ENCODE measurements at places on chromosomes 16 and 17.

DNA sequence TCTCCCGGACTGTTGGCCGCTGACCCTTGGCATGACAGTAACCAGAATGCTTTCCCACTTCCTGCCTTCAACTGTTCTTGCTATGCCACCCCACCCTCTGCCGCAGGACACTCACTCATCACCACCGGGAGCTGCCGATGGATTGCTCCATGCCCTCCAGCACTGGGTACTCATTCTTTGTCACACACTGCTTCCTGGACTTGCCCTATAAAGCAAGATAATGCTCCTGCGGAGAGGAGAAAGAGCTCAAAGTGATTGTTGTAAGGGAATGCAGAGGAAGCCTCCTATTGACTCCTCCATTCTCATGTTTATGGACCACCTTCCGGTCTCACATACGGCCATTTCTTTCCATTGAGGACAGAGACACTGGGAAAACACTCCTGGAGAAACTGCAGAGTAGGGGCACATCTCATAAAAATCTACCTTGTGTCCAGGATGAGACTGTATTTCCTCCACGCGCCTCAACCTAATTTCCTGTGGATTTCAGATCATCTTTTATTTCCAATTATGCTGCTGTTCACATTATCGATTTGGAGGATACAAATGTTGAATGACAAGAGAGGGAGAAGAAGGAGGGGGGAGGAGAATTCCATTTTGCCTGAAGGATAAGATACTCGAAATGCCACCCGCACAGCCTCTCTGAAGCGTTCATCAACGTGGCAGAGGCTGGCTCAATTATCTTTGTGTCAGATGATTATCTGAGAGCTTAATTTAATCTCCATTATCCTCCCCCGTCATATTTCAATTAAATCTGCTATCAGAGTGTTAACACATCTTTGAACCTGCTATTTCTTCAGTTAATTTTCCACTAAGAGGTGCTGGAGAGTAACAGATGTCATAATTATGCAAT is 486.1 kb upstream of the SALL1 start:
- DNase-seq: no peak

- DNase-seq: no peak
Measured at GRCh38 chr16:67764158-67764667, 42.1 kb downstream of the RANBP10 start.

GRCh38 chr16:11624205-11624604 is 37.5 kb upstream of the LITAF start:
- no peak for DNase-seq

DNA sequence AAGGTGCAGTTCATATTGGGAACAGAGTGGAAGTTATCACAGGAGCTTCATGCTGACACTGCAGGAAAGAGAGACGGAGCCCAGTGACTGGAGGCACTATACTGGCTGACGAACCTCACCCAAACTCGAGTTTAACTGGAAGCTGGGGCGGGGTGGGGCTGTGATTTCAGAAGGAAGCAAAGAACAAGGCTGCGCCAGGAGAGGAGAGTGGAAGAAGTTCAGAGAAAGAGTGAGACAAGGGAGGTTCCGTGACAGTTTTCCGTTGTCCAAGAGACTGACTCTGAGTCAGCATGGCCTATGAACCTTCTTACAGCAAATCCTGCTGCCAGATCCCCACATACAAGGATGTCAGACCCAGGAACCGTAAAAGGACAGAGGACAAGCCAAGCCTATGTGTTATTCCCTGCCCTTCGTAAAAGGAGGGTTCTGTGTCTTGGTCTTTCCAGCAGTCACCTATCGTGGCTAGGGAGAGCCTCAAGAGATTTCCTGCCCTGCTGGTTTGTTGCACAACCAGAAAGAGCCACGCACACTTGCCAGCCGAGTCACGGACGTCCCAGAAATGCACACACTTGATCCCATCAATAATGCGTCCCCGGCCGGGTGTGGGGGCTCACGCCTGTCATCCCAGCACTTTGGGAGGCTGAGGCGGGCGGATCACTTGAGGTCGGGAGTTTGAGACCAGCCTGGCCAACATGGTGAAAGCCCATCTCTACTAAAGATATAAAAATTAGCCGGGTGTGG is 5.1 kb downstream of the PITPNA start:
- no peak for DNase-seq

DNA sequence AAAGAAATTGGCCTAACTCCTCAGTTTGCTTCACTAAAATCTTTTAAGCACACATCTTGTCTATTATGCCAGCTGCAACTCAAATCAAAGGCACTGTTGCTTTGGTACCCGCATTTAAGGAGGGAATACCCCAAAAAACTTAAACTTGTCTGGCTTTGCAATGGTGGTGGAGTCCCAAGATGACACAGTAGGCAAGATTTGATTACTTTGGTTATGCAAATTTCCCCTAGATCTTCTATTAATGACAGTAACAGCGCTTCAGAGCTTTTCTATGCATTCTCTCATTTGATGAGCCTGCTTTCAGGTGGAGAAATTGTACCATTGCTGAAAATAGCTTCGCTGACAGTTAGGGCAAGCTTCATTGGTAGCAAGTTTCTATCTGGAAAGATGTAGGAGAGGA is 27.2 kb downstream of the WWOX start:
- no peak for DNase-seq

GRCh38 chr16:53605831-53606400 is 97.7 kb downstream of the RPGRIP1L start:
- no peak for DNase-seq

DNA sequence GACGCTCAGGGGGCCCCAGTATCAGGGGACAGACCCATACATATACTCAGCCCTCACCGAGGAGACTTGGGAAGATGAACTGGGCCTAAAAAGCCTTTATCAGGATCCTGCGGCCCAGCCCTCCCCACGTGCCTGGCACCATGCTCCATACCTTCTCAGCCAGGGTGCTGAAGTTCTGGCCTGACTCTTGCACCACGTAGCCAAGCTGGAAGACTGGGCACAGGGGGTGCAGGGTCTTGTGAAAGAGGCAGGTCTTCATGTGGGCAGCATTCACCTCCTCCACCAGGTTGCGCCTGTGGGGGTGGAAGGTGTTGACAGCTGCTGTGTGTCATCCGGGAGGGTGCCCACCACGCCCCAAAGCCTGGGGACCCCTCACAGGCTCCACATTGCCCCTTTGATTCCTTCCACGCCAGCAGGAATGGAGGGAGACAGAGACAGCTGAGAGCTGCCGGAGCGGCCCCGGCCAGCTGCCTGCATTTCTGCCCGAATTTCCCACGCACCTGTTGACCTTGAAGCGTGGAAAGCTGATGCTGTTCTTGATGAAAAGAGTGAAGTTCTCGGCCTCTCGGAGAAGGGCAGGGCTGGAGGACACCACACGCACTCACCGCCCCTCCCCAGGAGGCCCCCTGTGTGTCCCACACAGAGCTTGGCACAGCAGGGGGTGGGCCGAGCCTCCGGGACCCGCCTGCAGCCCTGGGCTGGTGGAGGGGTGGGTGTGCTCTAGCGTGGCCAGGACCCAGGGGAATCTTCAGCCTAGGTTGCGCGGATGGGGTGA is 10.4 kb upstream of the CAMKK1 start:
- no peak for DNase-seq

GRCh38 chr17:11932337-11932898 is 64.9 kb downstream of the ZNF18 start:
- no peak for DNase-seq

DNA sequence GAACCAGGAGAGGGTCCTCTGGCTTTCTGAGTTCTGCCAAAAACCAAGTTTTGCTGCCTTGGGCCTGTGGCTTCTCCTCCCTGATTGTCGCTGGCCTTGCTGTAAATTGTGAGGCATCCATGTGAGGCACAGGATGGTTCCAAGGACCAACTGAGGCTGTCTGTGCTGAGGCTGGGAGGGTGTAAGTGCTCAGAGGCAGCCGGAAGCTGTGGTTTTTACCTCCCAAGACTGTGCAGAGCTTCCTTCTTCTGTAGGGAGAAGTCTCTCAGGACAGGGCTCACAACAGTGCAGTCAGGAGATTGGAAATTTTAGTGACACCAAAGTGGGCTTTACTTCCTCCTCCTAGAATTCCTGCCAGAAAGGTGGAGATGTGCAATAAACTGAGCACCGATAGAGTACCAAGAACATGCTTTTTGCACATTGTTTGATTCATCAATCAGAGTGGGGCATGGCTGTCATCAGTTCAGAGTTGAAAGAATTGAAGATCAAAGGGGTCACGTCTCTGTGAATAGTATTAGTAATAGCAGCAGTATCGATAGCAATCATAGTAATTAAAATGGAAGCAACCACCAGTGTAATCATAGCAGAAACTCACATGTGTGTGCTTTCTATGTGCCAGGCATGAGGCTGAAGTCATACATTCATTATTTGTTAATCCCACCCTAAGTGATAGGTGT is 467.1 kb downstream of the WWOX start:
- DNase-seq: no peak

- no peak for DNase-seq
Measured at GRCh38 chr17:38358586-38359513, 7.2 kb downstream of the SOCS7 start.

- DNase-seq: no peak
Measured at GRCh38 chr16:67558859-67559258, 3.5 kb upstream of the CTCF start.

DNA sequence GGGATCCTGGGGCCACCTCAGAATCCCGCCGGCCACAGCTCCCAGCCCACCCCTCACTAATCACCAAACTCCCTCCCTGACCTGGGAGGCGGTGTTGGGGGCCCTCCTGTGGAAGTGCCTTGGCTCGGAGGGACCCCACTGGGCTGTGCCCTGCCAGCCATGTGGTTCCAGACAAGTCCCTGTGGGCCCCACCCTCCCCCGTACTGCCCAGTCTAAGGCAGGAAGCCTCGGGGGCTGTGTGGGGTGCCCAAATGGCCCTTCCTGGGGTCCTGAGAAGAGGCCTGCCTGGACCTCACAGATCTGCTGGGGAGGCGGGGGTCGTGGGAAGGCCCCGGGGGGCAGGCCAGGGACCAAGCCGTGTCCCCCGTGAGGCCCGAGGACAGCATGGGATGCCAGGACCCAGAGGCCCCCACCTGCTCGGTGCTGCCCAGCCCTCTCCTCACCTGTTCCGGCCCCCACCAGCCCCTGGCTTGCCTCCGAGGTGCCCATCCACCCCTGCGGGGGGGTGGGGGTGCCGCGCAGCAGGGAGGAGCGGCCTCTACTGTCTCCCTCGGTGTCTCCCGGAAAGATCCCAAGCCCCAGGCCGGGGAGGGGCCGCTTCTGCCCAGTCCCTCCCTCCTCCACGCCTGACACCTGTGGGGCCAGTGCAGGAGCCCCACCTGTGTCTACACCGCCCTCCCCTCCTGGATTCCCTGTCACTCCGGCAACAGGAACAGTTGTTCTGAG is 9.3 kb upstream of the KREMEN2 start:
- DNase-seq: no peak

GRCh38 chr16:12113523-12114345 is 137.2 kb downstream of the SNX29 start:
- no peak for DNase-seq

DNA sequence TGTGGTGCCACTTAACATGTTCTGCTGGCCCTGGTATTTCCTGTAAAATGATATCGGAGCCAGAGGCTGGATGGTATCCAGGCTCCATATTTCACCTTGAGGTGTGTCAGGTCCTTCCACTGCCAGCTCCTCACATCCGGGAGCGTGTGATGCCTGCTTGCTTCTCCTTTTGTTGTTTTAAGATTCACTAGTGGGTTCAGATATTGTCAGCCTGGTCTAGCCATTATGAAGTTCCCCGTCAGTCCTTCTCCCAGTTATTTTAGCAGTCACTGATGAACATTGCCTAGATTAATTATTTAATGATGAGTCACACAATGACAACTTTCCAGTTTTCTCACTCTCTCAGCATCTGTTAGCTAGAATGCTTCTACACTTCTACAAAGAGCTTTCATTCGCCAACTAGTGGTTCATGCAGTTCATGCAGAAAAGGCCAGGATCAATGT is 11.3 kb downstream of the DNAAF1 start:
- no peak for DNase-seq

GRCh38 chr17:62696726-62697490 is 69.4 kb downstream of the MRC2 start:
- DNase-seq: no peak

DNA sequence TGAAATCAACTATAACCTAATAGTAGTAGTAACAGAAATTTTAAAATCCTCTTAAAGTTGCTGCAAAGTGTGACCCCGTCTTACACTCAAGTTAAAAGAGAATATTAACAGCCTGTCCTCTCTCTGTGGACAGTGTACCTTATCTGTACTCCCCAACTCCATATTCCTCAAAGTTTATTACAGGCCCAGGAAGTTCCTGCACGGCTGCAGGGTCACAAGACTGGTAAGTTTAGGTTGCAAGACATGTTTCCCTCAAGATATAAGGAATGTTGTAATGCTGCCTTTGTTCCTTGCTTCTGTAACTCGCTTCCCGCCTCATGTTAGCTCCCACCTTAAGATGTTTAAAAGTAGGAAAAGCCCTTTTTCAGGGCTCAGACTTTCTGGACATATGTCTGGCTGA is 72.2 kb downstream of the ITFG1 start:
- DNase-seq: no peak

DNA sequence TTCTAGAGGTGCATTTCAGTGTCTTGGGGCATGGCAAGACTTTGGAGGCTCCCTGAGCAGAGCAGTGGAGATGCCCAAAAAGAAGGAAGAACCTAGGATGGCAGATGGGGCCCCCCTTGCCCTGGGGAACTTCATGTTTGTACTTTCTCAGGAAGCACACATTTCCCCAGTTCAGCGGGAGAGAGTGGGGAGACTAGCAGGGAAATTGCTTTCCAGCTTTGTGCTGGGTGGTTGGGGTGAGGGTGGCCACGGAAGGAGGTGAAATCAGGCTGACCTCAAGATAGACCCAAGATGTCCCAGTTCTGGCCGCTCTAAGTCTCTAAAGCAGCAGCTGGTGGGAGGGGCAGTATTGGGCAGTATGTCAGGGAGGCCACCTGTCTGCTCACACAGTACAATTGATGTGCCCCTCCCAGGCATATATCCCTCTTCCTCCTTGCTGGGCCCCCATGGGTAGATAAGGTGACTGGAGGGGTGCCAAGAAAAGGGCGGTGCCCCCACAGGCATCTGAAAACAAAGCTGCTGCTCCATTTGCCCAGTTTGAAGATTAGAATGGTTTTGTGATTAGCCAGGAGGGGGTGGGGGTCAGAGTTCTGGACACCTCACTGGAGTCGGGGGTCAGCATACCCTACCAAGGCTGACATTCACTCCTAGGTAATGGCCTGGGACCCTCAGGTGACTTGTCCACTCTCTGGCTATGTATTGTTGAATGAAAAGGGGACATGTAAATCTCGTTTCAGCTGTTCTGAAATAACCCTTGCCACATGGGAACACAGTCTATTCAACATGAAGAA is 17.1 kb upstream of the NAGLU start:
- no peak for DNase-seq

- no peak for DNase-seq
Measured at GRCh38 chr17:63679214-63679613, 20.7 kb downstream of the LIMD2 start.

DNA sequence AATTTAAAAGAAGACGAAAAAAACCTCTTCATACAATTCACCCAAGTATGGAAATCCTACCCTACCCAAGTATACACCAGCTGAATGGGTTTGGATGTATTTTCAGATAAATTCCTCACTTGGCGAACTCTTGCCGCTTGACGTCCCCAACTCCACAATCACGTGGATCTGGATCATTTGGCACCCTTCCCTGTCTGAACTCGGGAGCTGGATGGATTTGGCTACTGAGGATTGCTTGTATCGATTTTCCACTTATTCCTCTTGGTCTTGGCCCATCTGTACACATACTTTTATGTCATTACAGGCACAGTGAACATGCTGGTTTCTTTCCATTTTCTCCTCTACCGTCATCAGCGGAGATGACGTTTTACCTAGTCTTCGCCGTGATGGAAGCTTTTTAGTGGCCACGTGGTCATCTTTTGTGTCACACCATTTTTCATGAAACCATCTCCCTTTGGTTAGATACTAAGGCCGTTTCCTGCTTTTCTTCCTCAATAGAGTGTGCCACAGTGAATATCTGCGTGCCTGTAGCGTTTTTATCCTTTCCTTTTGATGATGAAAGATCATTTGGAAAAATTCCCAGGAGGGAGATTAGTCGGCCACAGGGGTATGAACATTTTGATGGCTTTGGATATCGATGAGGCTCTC is 47.1 kb downstream of the CMIP start:
- no peak for DNase-seq
